ENCODE measurements at places on chromosomes 16 and 17.

- no peak overlapping the region for H3K4me3 ChIP-seq
- H3K27me3 ChIP-seq = no peaks in the 10 kb centered on the region
- H3K4me1 ChIP-seq = peaks cover 8% of the 10 kb centered on the region
- no peak overlapping the region for H3K27ac ChIP-seq
- no peak for DNase-seq
These were observed 35.4 kb downstream of the OR1D5 start for GRCh38 chr17:3027786-3028532.

DNA sequence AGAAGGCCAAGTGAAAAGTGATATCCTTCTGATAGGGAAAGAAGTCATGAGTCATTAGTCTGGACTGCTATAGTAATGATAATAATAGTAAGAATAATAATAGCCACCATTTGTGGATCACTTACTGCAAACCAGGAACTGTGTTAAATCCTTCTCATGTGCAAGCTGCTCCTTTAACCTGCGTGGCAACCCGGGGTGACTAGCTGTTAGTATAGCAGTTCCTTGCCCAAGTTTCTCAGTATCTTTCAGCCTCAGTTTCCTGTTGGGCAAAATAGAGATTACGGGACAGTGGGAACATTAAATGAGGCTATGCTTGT, 129.5 kb downstream of the CDH13 start:
- no peak overlapping the region for H3K4me3 ChIP-seq
- no peaks in the 10 kb centered on the region for H3K36me3 ChIP-seq
- DNase-seq = no peak
- H3K27me3 ChIP-seq = no peaks in the 10 kb centered on the region

GRCh38 chr17:14201021-14201987, 35.4 kb downstream of the CDRT15 start:
- no peak for DNase-seq
- H3K4me3 ChIP-seq = no peak overlapping the region
- H3K27me3 ChIP-seq = no peaks in the 10 kb centered on the region
- H3K4me1 ChIP-seq = no peaks in the 10 kb centered on the region
- H3K27ac ChIP-seq = no peak overlapping the region

GRCh38 chr16:5709889-5710288, 612.3 kb upstream of the EEF2KMT start:
- no peaks in the 10 kb centered on the region for H3K27me3 ChIP-seq
- no peaks in the 10 kb centered on the region for H3K4me1 ChIP-seq
- H3K4me3 ChIP-seq = no peak overlapping the region
- H3K36me3 ChIP-seq = no peaks in the 10 kb centered on the region
- peak; percentile 82 for DNase-seq

GRCh38 chr17:17824119-17824782, 12.5 kb downstream of the SREBF1 start:
- peaks cover 41% of the 10 kb centered on the region for H3K4me1 ChIP-seq
- H3K36me3 ChIP-seq = no peaks in the 10 kb centered on the region
- peak; percentile 37 for DNase-seq
- peak overlapping the region; percentile 25 for H3K4me3 ChIP-seq

GRCh38 chr17:71327376-71328059, 793.3 kb upstream of the SOX9 start:
- no peaks in the 10 kb centered on the region for H3K27me3 ChIP-seq
- H3K4me1 ChIP-seq = peaks cover 3% of the 10 kb centered on the region
- no peak overlapping the region for H3K27ac ChIP-seq
- H3K36me3 ChIP-seq = no peaks in the 10 kb centered on the region
- no peak overlapping the region for H3K4me3 ChIP-seq

DNA sequence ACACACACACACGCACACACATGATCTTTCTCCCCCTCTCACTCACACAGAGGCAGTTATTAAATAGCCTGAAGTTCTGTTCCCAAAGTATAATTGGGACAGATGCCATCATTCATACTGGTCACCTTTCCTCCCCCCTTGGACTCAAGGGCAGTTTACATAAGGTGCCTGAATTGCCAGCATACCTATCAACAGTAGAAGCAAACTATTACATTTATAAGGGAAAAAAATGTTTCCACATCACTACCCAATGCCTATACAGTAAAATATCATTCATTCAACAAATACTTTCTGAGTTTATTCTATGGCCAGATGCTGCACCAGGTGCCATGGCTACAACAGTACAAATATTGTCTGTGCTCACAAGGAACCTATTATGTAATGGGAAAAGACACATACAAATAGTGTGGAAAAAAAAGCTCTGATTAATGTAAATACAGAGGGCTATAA, 6.3 kb downstream of the CNTD1 start:
- H3K4me3 ChIP-seq = no peak overlapping the region
- no peaks in the 10 kb centered on the region for H3K4me1 ChIP-seq
- H3K27ac ChIP-seq = no peak overlapping the region
- H3K36me3 ChIP-seq = no peaks in the 10 kb centered on the region
- H3K27me3 ChIP-seq = peaks cover 25% of the 10 kb centered on the region

GRCh38 chr17:7363311-7363710, 8.4 kb downstream of the TMEM95 start:
- no peaks in the 10 kb centered on the region for H3K36me3 ChIP-seq
- DNase-seq = no peak
- no peak overlapping the region for H3K4me3 ChIP-seq
- H3K4me1 ChIP-seq = no peaks in the 10 kb centered on the region
- no peaks in the 10 kb centered on the region for H3K27me3 ChIP-seq
- H3K27ac ChIP-seq = no peak overlapping the region

- H3K27ac ChIP-seq = no peak overlapping the region
- peak; percentile 72 for DNase-seq
- no peaks in the 10 kb centered on the region for H3K36me3 ChIP-seq
- H3K27me3 ChIP-seq = no peaks in the 10 kb centered on the region
These were observed 43.3 kb downstream of the BCAS3 start for GRCh38 chr17:60720763-60721531.

GRCh38 chr16:79691007-79691406, 90.5 kb upstream of the MAF start:
- peak; percentile 19 for DNase-seq
- no peak overlapping the region for H3K27ac ChIP-seq
- H3K4me3 ChIP-seq = no peak overlapping the region
- H3K4me1 ChIP-seq = peaks cover 7% of the 10 kb centered on the region
- no peaks in the 10 kb centered on the region for H3K27me3 ChIP-seq

GRCh38 chr17:78996781-78997201, 12.8 kb downstream of the CANT1 start:
- no peaks in the 10 kb centered on the region for H3K36me3 ChIP-seq
- no peak overlapping the region for H3K4me3 ChIP-seq
- no peak for DNase-seq
- no peak overlapping the region for H3K27ac ChIP-seq
- H3K27me3 ChIP-seq = no peaks in the 10 kb centered on the region
- H3K4me1 ChIP-seq = no peaks in the 10 kb centered on the region

DNA sequence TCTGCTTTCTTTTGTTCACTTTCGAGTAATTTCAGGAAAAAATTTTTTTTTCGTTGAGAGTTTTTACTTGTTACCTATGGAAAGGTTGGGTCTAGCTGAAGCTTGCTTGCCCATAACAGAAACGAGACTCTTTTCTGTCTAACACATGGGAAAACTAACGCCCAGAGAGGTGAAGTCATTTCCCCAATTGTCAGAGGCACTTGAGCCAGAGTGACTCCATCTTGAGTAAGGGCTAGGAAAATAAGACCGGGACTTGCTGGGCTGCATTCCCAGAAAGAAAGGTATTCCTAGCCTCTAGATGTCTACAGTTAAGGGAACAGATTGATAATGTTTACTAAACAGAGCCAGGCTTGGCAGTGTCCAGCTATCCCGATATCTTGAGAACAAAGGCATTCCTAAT, 26.8 kb downstream of the PRKCB start:
- peaks cover 6% of the 10 kb centered on the region for H3K4me1 ChIP-seq
- no peak for DNase-seq
- H3K36me3 ChIP-seq = no peaks in the 10 kb centered on the region
- no peak overlapping the region for H3K4me3 ChIP-seq
- H3K27me3 ChIP-seq = peaks cover 79% of the 10 kb centered on the region
